Activated gamma-delta T cell treated with anti-CD3 and anti-CD28 coated beads, Interleukin-2, amount 50 U/mL, for 16 hours (primary cell): ENCODE measurements at places on chromosomes 2 and 18.

DNA sequence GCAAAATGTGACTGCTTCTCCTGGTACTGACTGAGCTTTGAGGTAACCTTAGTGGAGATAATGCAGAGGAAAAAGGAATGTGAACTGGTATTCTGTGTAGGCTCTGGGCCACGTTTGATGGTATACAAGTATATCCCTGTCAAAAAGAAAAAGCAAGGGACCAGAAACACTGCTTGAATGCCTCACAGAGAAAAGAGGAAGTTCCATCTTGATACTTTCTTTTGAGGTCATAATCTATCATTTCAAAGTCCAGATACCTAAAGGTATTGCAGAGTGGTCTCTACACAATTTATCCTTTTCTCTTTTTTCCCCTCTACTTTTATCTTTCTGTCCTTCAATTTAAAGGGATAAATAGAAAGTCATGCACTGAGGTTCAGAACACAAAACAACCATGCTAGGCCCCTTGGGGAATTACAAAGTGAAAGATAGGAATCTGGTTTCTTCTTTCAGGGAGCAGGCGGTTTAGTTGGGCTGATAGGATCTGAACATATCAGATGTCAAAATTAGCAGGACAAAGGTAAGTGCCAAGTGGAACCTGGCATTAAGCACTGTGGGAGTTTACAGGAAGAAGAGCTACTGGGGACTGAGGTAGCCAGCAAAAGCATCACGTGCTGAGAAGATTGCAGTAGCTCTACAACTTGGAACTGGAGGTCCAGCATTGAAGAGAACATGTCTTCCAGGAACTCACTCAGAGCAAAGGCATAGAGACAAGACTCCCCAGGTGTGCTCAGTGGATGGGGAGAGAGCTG lies 121.2 kb downstream of the LYPD6 start:
- DNase-seq, result no peak

GRCh38 chr2:123717636-123718334 lies 307.3 kb upstream of the CNTNAP5 start:
- DNase-seq, result no peak

- no peak for DNase-seq
Observed at GRCh38 chr2:84980263-84980983, 9.5 kb downstream of the KCMF1 start.

DNA sequence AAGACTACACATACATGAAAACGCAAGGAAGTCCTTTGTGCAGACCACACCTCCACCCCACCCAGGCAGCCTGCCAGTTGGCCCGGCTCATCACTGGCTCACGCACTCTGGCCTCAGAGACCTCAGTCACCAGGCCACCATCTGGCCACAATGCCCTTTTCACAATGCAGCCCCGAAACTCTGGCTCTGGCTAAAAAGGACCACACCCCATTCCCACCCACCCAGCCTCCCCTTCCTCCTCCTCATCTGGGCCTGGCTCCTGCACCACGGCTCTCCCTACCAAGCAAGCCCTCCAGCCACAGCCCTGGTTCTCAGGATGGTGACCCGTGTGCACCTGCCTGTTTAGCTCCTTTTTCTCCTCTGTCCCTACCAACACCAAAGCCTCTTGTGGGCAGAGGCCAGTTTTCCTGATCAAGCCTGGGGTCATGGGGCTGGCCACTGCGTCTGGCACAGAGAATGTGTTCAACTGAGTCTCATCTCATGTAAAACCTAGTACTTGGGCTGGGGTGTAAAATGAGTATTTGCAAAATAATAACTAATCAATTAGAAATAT lies 7.4 kb downstream of the HDAC4 start:
- no peak for DNase-seq

GRCh38 chr2:133241224-133241571 lies 327.1 kb downstream of the NCKAP5 start:
- DNase-seq, result no peak

DNA sequence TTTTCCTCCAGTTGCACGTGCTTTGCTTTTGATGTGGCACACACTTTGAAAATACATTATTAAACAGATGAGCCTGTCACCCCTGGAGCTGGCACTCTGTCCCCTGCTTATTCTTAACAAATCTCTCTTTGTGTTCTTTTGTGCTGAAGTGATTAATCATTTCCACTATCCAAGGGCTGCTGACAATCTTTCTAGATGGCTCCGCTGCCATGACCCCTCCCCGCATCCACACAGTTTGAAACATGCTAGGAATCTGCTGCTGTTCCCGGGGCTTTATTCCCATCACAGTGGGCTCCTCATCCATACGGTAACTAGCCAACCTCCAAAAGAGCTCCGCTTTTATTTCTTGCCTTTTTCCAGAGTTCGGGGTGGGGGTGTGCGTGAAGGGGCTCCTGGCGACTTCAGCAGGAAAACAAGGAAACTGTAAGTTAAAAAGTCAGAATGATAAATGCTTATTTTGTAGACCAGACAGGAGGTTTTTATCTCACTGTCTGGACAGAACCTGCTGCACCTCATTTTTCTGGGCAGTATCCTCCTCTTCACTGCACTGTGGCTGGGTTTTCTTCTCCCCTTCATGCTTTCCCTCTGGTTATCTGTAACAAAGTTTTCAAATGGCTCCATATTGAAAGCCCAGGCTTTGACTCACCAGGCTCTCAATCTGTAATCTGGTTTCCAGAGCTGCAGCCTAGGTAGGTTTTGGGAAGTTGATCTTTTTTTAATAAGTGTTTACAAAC lies 319.7 kb downstream of the AFF3 start:
- no peak for DNase-seq

DNA sequence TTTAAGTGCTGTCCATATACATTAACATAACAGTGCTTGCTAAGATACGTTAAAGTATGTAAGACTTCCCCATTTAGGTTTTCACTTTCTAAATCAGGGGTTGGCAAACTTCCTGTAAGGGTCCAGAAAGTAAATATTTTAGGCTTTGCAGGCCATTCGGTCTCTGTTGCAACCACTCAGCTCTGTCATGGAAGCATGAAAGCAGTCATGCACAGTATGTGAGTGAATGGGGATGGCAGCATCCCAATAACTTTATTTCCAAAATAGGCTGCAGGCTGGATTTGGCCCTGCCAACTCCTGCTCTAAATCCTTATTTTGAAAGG lies 128.7 kb downstream of the PLA2R1 start:
- DNase-seq, result no peak

DNA sequence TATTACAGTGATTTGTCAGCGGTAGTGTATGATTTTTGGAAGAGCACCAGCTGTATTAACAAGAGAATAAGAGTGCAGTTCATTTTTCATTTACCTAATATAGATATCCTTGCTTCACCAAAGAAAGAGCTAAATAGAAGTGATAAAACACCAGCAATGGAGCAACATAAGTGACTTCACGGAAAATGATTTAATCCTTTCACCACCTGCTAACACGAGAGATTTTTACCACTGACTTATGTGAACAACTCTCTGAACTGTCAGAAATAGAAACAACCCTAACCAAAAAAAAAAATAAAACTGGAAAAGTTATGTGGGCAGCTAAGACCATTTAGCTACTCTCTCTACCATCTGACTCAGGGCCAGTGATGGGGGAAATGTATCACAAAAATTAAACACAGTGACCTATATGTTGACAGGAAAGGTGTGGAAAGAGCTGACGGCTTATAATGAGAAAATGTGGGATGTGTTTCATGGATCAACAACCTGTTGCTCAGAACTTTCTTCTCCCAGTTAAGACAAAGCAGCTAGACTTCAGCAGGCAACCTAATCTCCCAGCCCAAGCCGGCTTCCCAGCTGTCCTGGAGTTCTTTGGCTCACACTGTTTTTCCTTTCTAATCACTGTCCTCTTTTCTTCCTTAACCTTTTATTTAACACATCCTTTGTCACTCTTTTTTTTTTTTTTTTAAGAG lies 272.7 kb downstream of the SS18 start:
- no peak for DNase-seq

GRCh38 chr2:15556311-15556930 lies 4.7 kb downstream of the NBAS start:
- DNase-seq, result no peak

DNA sequence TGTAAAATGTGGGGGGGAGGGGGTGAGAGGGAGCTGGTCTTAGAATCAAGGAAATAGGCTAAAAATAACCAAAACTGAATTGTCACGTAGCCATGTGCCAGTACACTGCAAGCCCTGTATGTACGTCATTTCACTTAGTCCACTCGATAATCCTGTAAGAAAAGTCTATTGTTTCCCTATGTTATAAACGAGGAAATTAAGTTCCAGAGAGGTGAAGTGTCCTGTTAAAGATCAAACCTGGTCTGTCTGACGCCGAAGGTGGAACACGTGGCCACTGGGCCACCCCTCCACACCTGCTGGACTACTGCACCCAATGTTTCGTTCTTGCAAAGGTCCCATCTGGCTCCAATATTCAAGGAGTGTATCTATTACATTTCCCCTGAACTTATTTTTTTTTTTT lies 29.6 kb downstream of the TFCP2L1 start:
- DNase-seq, result no peak

DNA sequence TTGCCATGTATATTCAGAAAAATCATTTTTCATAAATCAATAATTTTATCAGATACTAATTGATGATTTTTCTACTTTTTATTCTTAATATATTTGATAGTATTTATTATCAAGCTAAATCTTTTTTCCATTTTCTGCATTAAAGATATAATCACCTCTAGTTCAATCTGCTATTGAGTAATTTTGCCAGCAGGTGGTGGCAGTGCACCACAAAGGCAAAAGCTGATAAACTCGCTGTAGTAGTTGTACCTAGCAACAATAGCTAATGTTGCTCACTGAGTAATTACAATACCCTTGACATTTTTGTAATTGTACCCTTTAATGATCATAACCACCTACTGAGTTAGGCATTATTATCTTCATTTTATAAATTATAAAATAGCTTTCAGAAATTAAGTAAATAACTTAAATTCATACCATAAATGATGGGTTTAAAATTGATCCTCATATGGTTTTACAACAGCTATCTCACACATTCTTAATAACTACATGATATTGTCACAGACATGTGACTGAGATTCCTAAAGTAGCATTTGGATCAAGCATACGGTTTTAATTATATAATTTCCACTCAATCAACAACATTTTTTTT lies 52.0 kb upstream of the CALCRL start:
- DNase-seq, result no peak

GRCh38 chr2:38692636-38693318 lies 26.9 kb downstream of the GALM start:
- no peak for DNase-seq
